B cell (primary cell): ENCODE measurements at places on chromosomes 11 and 22. TPM values are rescaled to one million over a fixed set of nuclear protein-coding genes. Genes with fewer than 3 reads are reported as not detected.

Gene APOL5
- not detected in 2 replicates for total RNA-seq

Gene ZPR1
- total RNA-seq = 63.1 and 63.7 TPM in 2 replicates

Gene ANO3
- not detected in 2 replicates for total RNA-seq

Gene UBQLN3
- 0.46 and 0.59 TPM in 2 replicates for total RNA-seq

Gene EHD1
- total RNA-seq = 249 and 280 TPM in 2 replicates

Gene ASCL2
- 2.0 and 2.2 TPM in 2 replicates for total RNA-seq

Gene OR52H1
- total RNA-seq = 0.37 and 0.49 TPM in 2 replicates

Gene RPL27A
- 1,369 and 1,473 TPM in 2 replicates for total RNA-seq

Gene LAYN
- not detected in 2 replicates for total RNA-seq

Gene MICAL2
- total RNA-seq = 0.32 and 0.41 TPM in 2 replicates

Gene H19
- not detected in 2 replicates for total RNA-seq

- DNase-seq = no peak
Measured at GRCh38 chr11:31722754-31723153, 88.4 kb downstream of the PAX6 start.

- no peak for DNase-seq
Measured at GRCh38 chr11:66366844-66367477, 4.6 kb downstream of the SLC29A2 start.

DNA sequence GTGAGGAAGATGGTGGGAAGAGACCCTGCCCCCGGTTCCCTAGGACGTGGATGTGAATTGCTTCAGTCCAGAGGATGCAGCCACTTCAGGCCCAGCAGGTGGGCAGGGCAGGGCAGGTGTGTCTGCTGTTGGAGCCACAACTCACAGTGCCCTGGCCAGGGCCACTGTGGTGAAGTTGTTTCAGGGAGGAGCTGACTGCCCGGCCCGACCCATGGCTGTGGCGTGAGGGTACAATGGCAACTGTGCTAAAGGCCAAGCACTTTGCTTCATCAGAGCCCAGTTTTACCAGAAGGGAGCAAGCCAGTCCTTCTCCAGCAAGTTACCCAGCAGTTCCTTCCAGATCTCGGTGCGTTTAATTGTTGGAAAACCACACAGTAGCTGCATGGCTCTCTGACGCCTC lies 1174.4 kb downstream of the BRD1 start:
- no peak for DNase-seq

- no peak for DNase-seq
Measured at GRCh38 chr11:67666303-67666645, 8.1 kb downstream of the ALDH3B2 start.

DNA sequence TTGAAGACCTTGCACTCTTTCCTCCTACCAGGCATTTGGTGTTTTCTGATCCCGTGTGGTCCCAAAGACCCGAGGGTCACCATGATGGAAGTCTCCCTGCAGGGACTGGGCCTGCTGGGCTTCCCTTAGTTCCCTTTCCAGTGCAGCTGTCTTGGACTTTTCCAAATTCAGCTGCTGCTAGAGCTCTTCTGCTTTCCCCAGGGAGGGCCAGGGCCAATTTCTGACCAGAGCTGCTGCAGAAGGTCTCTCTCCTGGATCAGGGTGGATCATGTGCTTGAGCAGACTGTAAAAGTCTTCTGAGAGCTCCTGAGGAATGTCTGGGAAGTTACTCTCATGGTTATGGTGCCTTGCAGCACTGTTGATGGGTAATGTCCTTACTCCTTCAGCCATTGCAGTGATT lies 23.2 kb downstream of the LDLRAD3 start:
- no peak for DNase-seq

- no peak for DNase-seq
Measured at GRCh38 chr22:28815111-28815510, 14.7 kb upstream of the XBP1 start.

- DNase-seq = no peak
Measured at GRCh38 chr22:39214006-39214382, 30.8 kb downstream of the PDGFB start.

GRCh38 chr11:105799728-105800462 lies 190.0 kb downstream of the GRIA4 start:
- DNase-seq = no peak

- DNase-seq = no peak
Measured at GRCh38 chr22:38966380-38966702, 8.9 kb downstream of the APOBEC3A start.

GRCh38 chr22:37228106-37229011 lies 15.7 kb downstream of the RAC2 start:
- DNase-seq = peak; percentile 46

DNA sequence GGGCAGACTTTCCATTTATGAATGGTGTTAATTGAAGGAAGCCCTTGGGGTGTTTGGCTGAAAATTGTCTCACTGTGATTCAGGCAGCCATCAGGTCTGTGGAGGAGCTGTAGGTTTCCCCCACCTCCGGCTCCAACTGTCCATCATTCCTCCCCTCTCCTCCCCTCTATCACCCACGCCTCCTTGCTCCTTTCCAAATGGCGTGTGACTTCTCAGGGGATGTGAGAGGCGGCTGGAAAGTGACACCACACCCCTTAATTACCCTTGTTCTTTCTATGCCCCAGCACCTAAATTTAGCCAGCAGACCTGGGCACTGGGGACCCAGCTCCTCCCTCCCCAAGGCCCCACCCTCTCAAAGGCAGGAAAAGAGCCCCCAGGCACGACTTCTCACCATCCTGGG lies 38.1 kb upstream of the SYT7 start:
- DNase-seq = no peak

DNA sequence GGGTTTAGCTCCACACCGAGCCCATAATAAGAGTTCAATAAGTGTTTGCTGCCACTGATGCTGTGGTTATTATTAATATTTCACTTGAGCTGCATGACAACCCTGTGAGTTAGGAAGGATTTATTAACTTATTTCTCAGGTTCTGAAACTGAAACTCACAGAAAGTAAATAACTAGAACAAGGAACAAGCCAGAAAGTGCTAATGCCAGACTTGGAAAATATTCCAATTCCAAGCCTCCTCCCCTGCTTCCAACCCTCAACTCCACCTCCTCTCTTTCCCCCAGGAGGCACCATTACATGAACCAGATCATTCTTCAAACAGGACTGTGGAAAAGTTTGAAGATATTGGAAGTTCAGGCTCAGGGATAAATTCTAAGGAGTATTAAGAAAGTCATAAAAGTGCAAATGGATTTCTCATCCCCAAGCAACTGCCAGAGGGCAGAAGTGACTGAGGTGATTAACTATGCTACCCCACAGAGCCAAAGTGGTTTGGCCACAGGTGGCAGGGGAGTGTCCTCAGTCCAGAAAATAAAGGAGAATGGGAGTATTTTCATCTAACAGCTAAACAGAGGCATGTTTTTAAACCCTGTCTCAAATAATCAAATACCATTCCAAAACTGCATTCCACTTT lies 3.2 kb upstream of the FJX1 start:
- no peak for DNase-seq

GRCh38 chr11:95363708-95364107 lies 132.7 kb upstream of the SESN3 start:
- DNase-seq = no peak

GRCh38 chr11:31801298-31801702 lies 9.8 kb downstream of the PAX6 start:
- peak; percentile 9 for DNase-seq

GRCh38 chr11:119782739-119783072 lies 53.7 kb upstream of the NECTIN1 start:
- no peak for DNase-seq

DNA sequence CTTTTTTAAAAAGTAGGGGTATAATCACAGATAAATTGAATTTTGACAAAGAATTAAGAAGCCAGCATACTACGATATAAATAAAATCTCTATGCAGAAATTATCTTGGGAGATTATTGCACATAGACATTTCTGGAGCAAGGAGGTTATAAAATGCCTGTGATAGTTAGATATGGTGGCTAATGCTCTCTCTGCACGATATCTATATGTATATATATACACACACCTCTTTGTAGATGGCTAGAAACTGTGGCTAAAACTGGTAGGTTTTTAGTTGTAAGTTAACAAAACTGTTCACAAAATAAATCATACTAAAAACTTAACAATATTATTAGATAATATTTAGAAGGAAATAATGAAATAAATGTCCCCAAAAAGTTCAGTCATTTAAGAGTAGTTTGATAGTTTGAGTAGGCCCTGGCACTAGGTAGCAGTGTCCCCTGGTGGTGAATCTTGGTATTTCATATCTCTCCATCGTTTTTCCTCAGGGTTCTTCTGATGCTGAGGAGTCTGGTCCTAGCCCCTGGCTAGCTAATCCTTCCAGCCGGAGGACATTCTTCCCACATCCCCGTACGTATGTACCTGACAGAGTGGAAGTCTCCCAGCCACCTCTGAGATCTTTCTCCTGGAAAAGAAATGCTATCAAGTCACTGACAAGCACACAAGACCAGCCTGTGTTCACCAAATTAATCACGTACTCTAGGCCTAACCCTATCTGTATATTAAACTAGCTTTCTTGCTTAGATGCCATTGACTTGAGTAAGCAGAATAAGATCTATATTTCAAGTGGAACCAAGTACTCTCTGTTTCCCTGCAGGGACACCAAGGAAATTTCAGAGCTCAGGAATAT lies 32.2 kb downstream of the ART5 start:
- peak; percentile 48 for DNase-seq

- no peak for DNase-seq
Measured at GRCh38 chr11:17519061-17519885, 24.9 kb downstream of the USH1C start.

GRCh38 chr22:42786606-42787356 lies 66.1 kb upstream of the A4GALT start:
- DNase-seq = no peak

DNA sequence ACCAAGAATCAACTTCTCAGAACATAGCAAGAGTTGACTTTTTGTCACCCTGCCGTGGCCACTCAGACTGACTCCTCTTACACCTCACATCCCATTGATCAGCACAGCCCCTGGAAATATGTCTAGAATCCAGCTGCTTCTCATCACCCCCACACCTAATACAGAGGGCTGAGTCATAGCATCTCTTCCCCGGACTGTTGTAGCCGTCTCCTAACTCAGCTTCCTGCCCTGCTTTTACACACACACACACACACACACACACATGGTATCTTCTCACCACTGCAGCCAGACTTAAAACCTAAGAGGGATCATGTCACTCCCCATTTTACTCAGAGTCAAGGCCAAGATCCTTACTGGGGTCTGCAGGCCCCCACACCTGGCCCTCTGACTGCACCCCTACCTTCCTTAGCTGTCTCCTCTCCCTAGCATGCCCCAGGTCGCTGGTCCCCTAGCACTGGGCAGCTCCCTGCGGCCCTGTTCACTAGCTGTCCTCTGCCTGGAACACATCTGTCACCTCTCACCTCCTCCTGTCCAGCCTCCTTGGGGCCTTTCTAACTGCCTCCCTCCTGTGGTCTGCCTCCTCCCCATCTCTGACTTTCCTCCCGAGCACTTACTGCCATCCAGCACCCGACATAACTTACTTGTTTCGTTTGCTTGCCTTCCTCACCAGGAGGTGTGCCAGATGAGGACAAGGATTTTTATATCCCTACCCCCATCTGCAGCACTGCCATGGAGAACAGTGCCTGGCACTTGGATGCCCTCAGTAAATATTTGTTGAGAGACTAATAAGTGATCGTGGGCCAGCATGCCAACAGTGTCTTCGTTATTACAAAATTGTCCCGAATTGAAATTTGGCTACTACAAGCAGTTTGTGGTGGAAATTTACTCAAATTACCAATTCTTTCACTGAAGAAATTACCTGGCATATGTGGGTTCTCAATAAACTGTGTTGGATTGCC lies 61.9 kb downstream of the BMAL1 start:
- no peak for DNase-seq

- DNase-seq = no peak
Measured at GRCh38 chr11:6405052-6405667, 13.7 kb downstream of the APBB1 start.

DNA sequence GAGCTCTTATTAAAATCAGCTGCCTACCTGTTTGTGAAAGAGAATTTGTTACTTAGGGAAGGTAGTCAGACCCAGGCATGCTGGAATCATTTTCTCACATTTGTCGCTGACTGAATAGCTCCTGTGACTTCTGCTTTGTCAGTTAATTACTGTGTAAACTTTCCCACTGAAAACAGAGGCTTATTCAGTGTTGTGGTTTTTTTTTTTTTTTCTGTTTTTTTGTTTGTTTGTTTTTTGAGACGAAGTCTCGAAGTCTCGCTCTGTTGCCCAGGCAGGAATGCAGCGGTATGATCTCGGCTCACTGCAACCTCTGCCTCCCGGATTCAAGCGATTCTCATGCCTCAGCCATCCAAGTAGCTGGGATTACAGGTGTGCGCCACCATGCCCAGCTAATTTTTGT lies 5.6 kb upstream of the LDLRAD3 start:
- DNase-seq = no peak
